ENCODE measurements at places on chromosomes 16 and 17.

DNA sequence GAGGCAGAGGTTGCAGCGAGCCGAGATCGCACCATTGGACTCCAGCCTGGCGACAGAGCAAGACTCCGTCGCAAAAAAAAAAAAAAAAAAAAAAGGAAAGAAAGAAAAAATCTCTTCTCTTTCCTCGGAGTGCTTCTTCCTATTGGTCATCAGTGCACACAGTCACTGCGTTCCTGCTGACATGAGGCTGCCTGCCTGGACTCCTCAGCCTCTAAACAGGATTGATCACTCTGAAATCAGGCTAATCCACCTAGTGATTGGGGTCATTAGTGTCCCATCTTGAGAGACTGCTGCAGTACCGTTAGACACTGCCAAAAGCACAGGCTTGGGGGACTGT, 30.8 kb downstream of the PLCD3 start:
- no peak for DNase-seq

- DNase-seq = no peak
These were observed 97.8 kb downstream of the C16orf95 start for GRCh38 chr16:87219287-87219909.

GRCh38 chr16:2026461-2027023, at the start of gene NHERF2:
TSS of gene NHERF2 (plus strand) at chr16:2026902. CDS start at chr16:2027006, 104 bp downstream.
- peak; percentile 66 for DNase-seq

- no peak for DNase-seq
These were observed 24.7 kb upstream of the KRT20 start for GRCh38 chr17:40909755-40910154.

- DNase-seq = no peak
These were observed at the start of gene IRX6 for GRCh38 chr16:55323637-55324271. TSS of gene IRX6 (plus strand) at chr16:55324203. CDS start at chr16:55325092, 889 bp downstream.

DNA sequence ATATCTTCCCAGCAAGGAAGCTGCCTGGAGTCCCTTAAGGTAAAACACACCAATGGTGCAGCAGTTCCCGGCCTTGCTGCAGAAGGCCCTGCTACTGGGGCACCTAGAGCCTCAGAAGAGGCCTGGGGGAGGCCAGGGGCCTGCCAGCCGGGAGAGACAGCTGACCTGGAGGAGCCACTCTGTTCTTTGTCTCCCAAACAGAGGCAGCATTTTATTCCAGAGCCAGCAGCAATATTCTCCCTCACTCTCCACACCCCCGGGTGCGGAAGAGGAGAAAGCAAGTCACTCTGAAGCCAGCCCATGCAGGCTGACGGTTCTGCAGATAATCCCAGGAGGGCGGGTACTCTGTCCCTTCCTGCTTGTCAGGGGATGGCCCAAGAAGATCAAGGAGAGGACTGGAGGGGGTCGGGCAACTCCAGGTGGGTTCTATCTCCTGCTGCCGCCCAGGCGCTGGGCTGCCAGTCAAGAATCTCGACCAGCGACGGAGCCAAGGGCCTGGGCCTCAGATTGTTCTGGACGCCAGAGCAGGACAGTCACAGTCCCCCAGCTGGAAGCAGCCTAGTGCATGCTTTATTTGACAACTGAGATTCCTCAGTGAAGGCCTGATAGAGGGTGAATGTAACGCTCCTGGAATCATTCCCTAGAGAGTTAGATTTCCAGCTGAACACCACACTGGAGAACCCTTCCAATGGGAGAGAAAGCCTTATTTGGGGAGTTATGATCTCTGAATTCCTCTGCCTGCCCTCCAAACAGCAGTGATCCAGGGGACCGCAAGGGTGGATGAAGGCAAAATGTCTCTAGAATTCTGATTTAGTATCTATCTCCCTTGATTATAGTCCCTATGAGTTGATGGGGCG, 1.1 kb upstream of the KIFC3 start:
- DNase-seq = no peak

DNA sequence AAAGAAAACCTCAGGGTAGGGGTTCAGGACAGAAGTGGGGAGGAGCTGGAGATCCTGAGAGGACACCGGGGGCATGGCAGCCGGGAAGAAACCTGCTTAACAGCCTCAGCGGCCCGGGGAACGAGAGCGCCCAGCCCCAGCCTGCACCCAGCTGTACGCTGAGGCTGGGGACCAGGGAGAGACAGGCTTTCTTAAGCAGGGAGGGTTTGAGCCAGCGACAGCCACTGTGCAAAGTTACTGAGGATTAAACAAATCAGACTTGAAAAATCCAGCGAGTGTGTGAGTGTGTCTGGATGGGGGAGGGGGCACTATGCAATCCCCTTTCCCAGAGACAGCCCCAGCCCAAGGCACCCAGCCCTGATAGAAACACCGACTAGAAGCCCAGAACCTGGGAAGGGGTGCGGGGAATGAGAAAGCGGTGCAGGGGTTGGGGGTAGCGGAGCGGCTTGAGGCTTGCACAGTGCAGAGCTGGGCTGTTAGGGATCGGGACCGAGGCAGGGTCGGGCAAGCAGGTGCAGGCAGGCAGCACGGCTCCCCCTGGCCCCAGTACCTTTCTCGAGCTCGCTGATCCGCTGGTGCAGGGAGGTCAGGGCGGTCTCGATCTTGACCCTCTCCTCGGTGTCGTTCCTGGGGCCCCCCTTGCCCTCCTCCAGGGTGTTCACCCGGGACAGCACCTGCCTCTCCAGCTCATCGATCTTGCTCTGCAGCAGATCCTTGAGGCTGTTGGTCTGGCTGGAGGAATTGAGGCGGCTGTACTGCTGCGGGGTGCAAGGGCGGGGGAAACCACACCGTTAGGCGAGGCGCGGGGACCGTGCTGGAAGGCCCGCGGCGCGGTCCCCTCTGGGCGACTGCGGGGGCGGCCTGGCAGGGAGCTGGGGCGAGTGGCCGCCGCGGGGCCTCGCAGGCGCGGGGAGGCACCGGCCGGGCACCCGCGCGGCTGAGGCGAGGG, 1.2 kb downstream of the NPTX1 start:
- no peak for DNase-seq

DNA sequence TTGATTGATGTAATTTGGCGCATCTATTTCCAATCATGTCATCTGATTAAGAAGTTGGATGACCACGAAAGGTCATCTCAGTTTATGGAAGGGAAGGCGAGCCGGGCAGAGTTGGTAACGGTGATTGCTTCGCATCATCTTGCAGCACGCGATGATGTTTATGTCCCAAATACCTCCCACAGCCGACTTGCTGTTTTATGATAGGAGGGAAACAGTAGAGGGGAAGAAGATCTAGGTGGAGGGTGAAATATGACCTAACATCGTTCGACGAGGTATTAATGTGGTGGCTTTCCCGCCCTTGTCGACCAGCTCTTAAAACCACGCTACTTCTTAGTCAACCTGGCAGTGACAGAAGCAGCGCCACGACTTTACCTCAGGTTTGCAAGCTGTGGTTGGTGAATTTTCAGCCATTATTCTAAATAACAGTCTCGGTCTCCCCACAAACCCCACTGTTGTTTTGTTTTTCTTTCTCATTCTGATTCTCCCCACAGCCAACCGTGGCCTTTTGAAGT, 805 bp upstream of the TANC2 start:
- DNase-seq = peak; percentile 43

- no peak for DNase-seq
These were observed 32.6 kb downstream of the ERN1 start for GRCh38 chr17:64097196-64097936.

DNA sequence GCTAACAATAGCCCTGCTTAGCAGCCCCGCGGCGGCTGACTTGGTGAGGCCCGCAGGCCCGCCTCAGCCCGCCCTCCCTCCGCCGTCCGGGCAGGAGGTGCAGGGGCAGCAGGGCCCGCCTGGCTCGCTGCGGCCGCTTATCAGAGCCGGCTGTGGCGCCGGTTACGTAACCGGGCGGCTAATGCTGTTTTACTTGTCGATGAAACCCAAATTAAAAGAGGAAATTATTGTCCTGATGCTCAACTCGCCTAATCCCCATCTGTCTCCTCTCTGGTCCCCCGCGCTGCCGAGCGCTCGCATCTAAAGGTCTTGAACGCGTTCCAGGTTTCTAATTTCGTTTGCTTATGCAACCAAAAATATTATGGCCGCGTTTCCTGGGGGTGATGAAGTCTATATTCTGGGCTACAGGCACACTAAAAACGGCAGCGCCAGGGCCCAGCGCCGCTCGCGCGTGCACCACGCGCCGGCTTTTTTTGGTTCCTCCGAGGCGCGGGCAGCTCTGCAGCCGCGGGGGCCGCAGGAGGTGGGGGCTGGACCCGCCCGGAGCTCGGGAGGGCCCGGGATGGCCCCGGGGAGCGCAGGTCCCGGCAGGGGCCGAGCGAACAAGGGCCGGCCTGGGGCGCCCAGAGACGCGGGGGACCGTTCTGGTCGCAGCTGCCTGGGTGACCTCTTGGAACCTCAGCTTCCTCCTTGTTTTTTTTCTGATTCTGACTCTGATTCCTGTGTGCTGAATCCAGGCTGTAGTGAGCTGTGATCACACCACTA, 65.2 kb upstream of the TOB1 start:
- DNase-seq = peak; percentile 65

DNA sequence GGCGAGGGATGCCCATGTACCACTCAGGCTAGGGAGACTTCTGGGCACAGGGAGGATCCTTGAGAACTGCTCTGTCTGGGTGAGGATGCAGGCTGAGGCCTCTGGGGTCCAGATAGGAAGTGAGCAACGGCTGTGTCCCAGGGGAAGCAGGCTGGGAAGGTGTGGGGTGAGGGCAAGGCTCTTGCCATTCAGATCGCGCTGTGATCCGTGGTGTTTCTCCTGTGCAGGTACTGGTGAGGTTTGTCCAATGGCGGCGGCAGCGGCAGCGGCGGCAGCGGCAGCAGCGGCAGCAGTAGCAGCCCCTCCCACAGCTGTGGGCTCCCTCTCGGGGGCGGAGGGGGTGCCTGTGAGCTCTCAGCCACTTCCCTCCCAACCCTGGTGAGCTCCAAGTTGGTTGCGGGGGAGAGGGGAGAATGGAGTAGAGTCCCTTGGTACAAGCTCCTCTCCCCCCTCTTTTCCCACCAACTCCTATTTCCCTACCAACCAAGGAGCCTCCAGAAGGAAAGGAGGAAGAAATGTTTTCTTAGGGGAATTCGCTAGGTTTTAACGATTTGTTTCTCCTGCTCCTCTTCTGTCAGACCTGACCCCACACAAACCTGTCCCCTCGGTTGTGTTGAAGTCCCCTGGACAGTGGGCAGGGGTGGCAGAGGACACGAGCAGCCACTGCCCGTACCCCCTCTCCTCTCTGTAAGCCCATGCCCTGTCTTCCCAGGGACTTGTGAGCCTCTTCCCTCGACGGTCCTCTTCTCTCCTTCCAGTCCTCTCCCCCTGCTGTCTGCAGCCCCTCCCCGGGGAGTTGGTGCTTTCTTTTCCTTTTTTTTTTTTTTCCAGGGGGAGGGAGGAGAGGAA, 1.9 kb upstream of the PRRT2 start:
- DNase-seq = peak; percentile 51

- DNase-seq = no peak
These were observed 236.0 kb downstream of the IRX3 start for GRCh38 chr16:54050459-54051210.

DNA sequence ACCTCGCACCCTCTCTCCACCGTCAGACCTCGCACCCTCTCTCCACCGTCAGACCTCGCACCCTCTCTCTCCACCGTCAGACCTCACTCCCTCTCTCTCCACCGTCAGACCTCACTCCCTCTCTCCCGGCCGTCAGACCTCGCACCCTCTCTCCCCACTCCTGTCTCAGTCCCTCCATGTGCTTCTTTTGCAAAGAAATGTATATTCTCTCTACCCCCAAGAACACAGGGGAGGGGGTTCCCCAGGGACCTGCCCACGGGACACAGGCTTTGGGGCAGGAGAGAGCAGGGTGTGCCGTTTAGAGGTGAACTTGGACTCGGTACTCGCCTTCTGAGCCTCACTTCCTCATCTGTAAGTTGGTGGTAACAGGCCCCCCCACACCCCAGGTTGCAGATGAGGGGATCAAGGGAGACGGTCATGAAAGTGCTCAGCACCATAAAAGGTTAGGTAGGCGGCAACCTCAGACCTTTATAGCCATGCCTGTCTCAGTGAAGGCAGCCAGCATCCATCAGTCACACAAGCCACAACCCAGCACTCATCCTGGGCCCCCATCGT, 63.7 kb downstream of the RPH3AL start:
- DNase-seq = no peak

- DNase-seq = no peak
These were observed 51.2 kb downstream of the SOX9 start for GRCh38 chr17:72171703-72172667.

DNA sequence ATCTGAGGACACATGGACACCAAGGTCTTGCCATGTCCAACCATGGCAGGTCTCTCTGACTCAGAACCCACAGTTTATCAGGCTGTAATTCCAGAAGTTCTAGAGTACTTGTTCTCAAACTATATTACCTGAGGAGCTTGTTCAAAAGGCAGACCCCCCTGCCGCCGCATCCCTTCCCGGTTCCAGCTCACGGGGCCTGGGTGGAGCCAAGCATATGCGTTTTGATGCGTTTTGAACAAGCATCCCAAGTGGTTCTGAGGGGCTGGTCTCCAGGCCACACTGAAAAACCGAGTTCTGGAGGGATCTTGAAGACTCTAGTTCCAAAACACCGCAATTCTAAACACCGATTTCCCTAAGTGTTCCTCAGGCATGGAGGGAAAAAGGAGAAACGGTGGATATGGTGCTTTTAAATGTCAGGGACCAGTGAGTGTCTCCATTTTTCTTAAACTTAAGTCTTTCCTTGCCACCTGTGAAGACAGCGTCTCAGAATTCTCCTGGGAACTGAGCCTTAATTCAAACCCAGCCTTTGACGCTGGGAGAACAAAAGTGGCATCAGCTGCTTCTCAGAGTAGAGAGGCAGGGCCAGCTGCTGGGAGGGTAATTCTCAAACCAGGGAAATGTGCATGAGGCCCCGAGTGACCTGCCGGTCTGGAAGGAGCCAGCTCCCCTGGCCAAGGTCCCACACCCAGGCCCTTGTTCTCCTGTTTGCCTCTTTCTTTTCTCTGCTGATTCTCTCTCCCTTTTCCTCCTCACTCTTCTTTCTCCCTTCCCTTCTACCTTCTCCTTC, 84.4 kb upstream of the PLCG2 start:
- no peak for DNase-seq

- DNase-seq = no peak
These were observed 996 bp upstream of the CPNE2 start for GRCh38 chr16:57091200-57091974.

- peak; percentile 53 for DNase-seq
These were observed 558 bp downstream of the B3GNT9 start for GRCh38 chr16:67150047-67150832.

DNA sequence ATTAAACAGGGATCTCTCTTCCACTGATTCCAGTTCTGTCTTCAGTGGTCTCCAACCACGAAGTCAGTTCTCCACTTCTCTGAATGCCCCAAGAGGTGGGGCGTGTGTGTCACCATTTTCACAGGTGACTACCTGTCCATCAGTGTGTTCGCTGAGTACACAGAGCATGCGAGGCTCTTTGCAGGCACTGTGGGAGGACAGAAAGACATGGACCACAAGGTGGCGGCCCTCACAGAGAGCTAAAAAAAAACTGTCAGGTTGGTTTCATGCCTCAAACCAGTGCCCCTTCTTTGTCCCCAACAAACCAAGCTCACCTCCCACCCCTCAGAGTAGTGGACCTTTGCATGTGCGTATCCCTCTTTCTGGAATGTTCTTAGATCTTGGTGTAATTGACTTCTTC, 13.8 kb downstream of the EMP2 start:
- DNase-seq = no peak

GRCh38 chr16:57730771-57731730, 4.5 kb upstream of the KATNB1 start:
- DNase-seq = no peak

GRCh38 chr16:87564524-87564778, 37.9 kb upstream of the JPH3 start:
- DNase-seq = no peak

Measured in CD4-positive, alpha-beta T cell treated with Interleukin-17A for 4 hours (primary cell).